ENCODE measurements at places on chromosomes 1 and 21.

- DNase-seq = no peak
- H3K4me1 ChIP-seq = no peaks in the 10 kb centered on the region
- H3K4me3 ChIP-seq = no peak overlapping the region
- no peaks in the 10 kb centered on the region for H3K27me3 ChIP-seq
- no peak overlapping the region for H3K27ac ChIP-seq
- H3K36me3 ChIP-seq = no peaks in the 10 kb centered on the region
These were observed 792.8 kb downstream of the ADGRL2 start for GRCh38 chr1:82593561-82593960.

GRCh38 chr1:225838793-225839192 lies 28.9 kb downstream of the EPHX1 start:
- H3K4me3 ChIP-seq = no peak overlapping the region
- no peaks in the 10 kb centered on the region for H3K27me3 ChIP-seq
- H3K27ac ChIP-seq = no peak overlapping the region

GRCh38 chr1:63600248-63600647 lies 7.0 kb downstream of the PGM1 start:
- H3K27ac ChIP-seq = no peak overlapping the region
- no peaks in the 10 kb centered on the region for H3K4me1 ChIP-seq
- DNase-seq = no peak
- no peaks in the 10 kb centered on the region for H3K36me3 ChIP-seq
- H3K4me3 ChIP-seq = no peak overlapping the region

DNA sequence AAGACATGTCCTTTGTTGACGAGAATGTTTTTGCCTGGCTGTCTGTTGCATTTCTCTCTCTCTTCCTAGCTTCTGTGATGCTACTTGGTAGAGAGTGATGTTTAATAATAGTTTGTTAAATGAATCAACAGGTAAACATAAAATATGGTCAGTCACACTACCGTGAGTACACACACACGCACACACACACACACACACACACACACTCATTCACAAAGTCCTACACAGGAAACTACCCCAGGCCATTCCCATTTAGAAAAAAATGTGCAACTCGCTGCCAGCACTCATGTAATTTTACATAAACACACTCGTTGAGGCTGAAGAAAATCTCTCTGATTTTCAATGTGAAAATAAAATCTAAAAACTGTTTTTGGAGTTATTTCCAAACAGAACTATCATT lies 38.7 kb downstream of the RUNX1 start:
- no peak overlapping the region for H3K27ac ChIP-seq
- no peaks in the 10 kb centered on the region for H3K27me3 ChIP-seq
- no peak for DNase-seq
- no peak overlapping the region for H3K4me3 ChIP-seq

DNA sequence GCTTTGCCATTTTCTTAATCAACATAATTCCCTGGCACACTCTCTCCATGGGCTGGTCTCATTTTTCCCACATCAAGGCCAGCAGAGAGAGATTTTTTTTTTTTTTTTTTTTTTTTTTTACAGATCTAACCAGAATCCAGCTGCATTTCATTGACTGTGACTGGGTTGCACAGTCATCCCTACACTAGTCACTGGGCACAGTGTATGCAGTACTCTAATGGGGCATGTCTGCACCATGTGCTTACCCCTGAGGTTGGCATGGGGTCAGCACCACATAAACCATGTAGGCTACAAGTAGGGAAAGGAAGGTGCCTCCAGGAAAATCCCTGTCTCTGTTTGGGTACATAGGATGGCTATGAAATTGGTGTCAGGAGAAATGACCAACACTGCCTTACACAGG lies 64.1 kb upstream of the LRP8 start:
- no peak overlapping the region for H3K27ac ChIP-seq
- H3K4me3 ChIP-seq = no peak overlapping the region
- H3K36me3 ChIP-seq = no peaks in the 10 kb centered on the region
- H3K4me1 ChIP-seq = no peaks in the 10 kb centered on the region

GRCh38 chr1:75677443-75677842 lies 47.1 kb upstream of the ACADM start:
- H3K4me3 ChIP-seq = no peak overlapping the region
- H3K27ac ChIP-seq = no peak overlapping the region
- H3K36me3 ChIP-seq = no peaks in the 10 kb centered on the region
- no peaks in the 10 kb centered on the region for H3K27me3 ChIP-seq

GRCh38 chr1:53582211-53583020 lies 123.2 kb downstream of the DMRTB1 start:
- no peaks in the 10 kb centered on the region for H3K36me3 ChIP-seq
- H3K27me3 ChIP-seq = no peaks in the 10 kb centered on the region
- no peaks in the 10 kb centered on the region for H3K4me1 ChIP-seq
- H3K4me3 ChIP-seq = no peak overlapping the region
- no peak overlapping the region for H3K27ac ChIP-seq
